ENCODE measurements at places on chromosomes 11 and 22.

- DNase-seq: no peak
Observed at GRCh38 chr11:88064097-88064705, 111.0 kb downstream of the RAB38 start.

DNA sequence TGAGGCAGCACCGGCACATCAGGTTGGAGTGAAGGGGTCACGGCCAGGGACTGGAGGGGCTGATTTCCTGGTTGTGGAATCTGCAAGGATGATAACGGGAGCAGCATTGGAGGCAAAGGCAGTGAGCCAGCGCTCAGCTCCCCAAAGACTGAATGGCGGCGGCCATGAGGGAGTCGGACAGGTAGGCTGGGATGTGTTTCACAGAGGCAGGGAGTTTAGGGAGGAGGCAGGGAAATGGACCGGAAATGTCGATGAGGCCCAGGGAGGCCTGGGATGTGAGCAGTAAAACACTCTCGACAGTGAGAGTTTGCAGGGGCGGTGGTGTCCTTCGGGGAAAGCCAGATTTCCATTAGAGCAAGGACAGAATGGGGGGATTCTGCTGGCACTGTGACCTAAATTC, 64.2 kb upstream of the EIF3D start:
- no peak for DNase-seq

DNA sequence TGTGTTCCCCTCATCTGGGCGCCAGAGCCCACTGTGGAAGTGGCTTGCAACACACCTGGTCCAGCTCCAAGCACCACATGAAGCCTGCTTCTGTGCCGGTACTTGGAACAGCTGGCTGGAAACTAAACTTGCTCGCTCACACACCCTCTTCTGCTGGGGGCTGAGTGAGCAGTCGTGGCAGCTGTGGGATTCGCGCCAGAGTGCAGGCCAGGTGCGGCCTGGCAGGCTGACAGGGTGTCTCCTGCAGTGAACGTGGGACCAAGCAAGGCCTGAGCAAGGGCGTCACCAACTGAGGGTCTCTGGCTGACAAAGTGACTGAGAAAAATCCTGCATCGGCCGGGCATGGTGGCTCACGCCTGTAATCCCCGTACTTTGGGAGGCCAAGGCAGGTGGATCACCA, 15.2 kb downstream of the SMC1B start:
- no peak for DNase-seq

DNA sequence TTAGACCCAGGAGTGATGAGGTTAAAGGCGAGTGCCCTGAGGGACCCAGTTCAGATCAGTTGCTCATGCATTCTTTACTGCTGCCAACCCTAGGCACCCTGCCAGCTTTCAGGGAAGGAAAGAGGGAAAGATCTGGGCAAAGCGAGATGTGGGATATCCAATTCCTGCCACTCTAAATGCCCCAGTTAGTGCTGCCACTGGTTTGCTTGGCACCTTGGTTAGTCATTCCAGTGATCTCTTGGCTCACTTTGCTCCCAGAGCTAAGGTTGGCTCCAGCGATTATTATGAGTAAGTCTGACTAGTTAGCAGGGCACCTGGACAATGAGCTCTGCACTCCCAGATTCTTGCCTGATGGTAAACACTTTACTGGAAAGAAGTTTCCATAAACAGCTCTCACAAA, 85.0 kb downstream of the INSC start:
- DNase-seq: no peak

- DNase-seq: no peak
Observed at GRCh38 chr11:121927097-121927785, 188.8 kb downstream of the BLID start.

GRCh38 chr11:87022738-87023137, 15.0 kb upstream of the TMEM135 start:
- no peak for DNase-seq

- DNase-seq: no peak
Observed at GRCh38 chr11:111447112-111447471, 65.1 kb downstream of the BTG4 start.

DNA sequence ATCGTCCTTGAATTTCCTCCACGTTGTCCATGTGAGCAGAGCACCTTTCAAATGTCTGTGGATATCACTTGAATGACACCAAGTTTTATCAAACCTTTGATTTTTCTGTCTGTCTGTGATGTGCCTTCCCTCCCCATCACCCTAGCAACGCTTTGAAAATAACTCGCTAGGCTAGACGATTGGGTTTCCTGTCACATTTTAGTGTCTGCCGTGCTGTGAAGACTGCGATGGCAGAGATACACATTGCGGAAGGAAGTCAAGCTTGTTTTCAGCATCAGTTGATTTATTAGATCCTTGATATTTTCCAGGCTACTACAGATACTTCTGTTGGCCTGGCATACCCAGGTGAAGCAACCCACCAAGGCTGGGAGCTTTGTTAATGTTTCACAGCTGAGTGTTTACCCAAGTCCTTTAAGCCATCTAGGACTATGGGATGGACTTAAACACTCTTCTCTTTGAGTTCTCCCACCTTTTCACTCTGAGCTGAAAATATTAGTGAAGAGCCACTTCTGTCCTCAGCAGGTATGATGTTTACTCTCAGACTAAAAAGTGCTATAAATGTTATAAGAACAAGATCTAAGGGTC, 93.6 kb upstream of the CD44 start:
- no peak for DNase-seq

GRCh38 chr11:38543986-38544385, 1946.0 kb upstream of the RAG2 start:
- no peak for DNase-seq

DNA sequence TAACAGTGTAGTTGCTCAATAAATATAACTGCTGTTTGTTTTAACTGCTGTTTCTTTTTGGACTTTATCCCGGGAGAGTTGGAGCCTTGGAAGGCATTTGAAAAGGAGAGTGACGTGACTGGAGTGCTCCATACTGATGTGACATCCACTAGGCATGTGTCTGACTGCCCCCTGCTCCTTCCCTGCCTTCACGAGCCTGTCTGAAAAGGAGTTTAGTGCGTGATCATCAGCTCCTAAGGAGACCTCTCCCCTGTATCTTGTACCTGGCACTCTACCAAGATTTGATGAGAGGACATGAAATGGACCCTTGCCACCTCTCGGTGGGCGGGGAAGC, 22.9 kb downstream of the ZBTB16 start:
- no peak for DNase-seq

GRCh38 chr11:12411806-12412727, 34.7 kb downstream of the PARVA start:
- no peak for DNase-seq

- no peak for DNase-seq
Observed at GRCh38 chr11:122345586-122345985, 229.6 kb upstream of the BLID start.

DNA sequence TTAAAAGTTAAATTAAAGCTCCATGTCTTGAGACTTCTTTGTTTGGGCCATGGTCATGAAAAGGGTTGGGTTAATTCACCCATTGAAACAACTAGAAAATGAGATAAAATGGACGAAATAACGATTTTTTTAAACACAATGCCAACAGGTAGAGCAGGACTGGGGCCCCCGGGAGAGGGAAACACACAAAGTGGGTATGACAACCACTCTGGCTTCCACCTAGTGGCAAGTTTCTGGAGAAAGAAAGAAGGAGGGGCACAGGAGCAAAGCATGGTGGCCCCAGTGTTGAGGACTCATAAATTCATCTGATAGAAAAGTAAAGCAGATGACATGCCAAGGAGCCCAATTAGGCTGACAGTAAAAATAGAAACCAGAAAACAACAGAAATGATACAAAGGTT, 68.4 kb downstream of the MYEOV start:
- no peak for DNase-seq

GRCh38 chr11:20474882-20475517, 87.5 kb downstream of the PRMT3 start:
- DNase-seq: no peak

- DNase-seq: no peak
Observed at GRCh38 chr11:57638005-57638781, 11.5 kb downstream of the YPEL4 start.

DNA sequence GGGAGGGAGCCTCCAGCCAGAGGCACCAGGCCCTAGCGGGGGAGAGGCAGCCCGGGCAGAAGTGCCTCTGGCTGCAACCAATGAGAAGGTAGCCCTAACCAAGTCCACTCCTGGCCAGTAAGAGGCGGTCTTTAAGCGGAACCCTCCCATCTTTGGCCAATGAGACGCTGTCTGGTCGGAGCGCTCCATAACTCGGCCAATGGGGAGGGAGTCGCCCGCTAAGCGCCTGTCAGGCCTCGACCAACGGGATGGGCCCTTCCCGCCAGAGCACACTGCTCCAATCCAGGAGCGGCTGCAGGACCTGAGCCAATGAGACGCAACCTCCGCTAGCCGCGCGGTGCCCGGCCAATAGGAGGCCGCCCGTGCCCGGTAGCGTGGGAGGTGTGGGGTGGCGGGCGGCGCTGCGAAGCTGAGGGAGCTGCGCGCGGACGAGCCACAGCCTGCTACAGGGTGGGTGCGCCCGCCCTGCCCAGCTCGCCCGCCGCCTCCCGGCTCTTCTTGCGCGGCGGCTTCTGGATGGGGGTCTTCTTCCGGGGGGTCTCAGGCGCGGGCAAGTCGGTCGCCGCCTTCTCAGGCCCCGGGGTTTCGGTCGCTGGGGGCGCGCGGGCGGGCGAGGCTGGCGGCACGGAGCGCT, 12.6 kb downstream of the SCARF2 start:
- DNase-seq: no peak

- DNase-seq: no peak
Observed at GRCh38 chr11:127070808-127071207, 70.2 kb upstream of the KIRREL3 start.

DNA sequence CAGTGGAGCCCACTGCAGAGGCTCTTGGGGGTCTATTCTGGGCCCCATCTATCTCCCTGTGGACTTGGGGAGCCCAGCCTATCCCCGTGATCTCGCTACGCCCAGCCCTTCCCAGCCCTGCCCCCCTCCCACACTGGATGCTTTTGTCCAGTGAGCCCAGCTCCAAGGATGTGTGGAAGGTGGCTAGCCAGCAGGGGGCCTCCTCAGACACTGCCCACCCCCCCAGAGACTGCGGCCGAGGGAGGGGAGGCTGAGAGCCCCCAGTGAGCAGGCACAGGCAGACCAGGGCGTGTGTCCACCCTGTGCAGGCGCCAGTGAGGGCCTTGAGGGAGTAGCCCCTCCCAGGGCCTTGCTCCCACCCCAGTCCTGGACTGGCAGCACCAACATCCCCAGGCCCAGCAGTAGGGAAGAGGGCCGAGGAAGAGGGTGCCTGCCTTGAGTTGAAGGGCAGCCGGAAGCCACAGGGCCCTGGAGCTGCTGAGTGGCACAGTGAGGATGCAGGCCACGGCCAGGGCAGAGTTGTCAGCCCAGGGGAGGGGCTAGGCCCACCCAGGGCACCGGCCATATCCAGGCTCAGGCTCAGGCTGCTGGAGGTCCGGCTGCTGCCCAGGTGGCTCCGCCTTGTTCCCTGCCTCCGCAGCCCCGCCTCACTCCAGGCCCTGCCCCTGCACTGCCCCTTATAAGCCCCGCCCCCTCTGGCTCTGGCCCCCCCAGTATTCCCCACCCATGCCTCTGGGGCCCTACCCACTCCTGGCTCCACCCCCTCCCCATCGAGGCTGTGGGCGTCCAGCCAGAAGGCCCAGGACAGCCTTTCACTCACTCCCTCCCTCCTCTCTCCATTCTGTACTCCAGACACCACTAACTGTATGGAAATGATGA, 28.0 kb downstream of the MOB2 start:
- DNase-seq: no peak

- DNase-seq: no peak
Observed at GRCh38 chr22:43400449-43400848, 11.4 kb upstream of the MPPED1 start.

DNA sequence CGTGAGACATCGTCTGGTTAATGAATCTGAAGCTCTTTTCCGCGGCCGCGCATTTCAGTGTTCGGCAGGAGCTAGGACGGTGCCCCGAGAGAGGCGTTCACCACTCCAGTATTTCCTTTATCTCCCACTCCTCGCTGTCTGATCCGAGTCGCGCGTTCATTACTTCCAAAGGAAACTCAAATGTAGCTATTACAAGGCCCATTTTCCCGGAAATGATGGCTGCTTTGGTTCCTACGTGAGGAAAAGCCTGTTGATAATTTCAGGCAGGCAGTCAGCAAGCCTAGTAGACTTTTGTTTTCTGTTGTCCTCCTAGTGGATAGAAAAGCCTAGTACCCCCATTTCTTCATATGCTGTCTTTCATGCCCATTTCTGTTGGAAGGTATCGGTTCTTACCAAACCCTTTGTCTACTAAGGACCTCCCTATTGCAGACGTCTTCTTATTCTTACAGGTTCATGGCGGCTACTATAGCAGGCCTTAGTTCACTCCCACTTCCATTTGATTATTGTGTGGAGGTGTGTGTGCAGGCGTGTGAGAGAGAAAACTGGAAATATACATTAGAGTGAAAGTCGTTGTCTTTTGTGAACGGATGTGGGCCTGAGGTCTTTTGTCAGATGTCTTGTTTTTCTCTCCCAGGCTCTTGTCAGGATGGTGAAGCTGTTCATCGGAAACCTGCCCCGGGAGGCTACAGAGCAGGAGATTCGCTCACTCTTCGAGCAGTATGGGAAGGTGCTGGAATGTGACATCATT, 737 bp downstream of the RBM4 start:
- no peak for DNase-seq

DNA sequence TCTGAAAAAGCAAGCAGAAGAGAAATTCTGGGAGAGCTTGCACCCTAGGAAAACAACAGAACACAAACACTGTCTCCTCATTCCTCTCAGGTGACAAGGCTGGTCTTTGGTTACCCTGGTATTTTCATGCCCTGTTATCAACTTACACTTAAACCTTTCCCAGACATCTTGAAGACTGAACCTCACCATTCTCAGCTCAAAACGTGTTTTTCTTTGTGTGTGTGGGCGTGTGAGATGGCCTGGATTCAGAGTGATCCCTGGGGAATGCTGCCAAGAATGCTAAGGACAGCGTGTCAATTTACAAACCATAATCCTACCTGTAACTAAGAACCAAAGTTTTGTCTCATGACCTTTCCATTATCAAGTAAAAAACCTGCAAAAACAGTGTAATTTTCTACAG, 33.3 kb downstream of the ELF5 start:
- DNase-seq: no peak

- no peak for DNase-seq
Observed at GRCh38 chr11:107218123-107219013, 200.1 kb upstream of the GUCY1A2 start.

DNA sequence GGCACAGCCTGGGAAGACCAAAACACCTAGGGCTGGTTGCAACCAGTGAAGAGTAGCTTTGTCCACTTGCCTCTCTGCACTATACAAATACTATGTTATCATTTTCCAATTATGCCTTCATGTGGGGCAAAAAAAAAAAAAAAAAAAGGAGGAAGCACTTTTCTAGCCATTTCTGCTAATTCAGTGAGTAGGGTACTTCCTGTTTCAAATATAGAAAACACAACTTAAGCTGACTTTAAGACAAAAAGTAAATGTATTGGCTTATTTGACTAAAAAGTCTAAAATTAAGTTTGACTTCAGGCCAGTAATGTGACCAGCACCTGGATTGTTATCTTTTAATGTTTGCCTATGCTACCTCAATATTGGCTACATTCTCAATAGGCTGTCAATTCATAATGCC, 15.3 kb downstream of the CCDC73 start:
- no peak for DNase-seq

DNA sequence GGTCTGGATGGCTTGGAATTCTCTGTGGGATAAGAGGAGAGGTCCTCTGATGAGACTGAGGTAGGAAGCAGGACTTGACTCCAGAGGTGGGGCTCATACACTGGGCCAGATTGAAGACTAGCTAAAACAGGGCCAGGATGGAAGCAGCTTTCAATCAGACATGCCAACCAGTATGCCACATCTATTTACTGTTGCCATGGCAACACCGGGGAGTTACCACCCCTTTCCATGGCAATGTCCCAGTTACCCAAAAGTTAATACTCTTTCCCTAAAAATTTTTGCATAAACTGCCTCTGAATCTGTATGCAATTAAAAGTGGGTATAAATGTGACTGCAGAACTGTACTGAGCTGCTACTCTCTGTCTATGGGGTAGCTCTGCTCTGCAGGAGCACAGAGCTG, 247.5 kb upstream of the ZBED5 start:
- DNase-seq: no peak

Measured in cortex of kidney (tissue), 1 donor.